ENCODE measurements at places on chromosomes 2 and 18.

GRCh38 chr2:147711031-147711430 lies 133.8 kb upstream of the ACVR2A start:
- no peak for DNase-seq

- DNase-seq: no peak
Measured at GRCh38 chr2:85191157-85191556, 58.0 kb downstream of the TCF7L1 start.

GRCh38 chr18:42338683-42339082 lies 383.6 kb downstream of the PIK3C3 start:
- no peak for DNase-seq

GRCh38 chr2:233593201-233593600 lies 24.2 kb upstream of the UGT1A8 start:
- no peak for DNase-seq

GRCh38 chr2:44097322-44097907 lies 71.3 kb upstream of the PPM1B start:
- no peak for DNase-seq

- no peak for DNase-seq
Measured at GRCh38 chr2:6341588-6342129, 524.0 kb downstream of the CMPK2 start.

- DNase-seq: no peak
Measured at GRCh38 chr2:170006587-170007325, 171.2 kb upstream of the MYO3B start.
